ENCODE measurements at places on chromosomes 6 and 20. TPM values are rescaled to one million over a fixed set of nuclear protein-coding genes. Genes with fewer than 3 reads are reported as not detected.

DNA sequence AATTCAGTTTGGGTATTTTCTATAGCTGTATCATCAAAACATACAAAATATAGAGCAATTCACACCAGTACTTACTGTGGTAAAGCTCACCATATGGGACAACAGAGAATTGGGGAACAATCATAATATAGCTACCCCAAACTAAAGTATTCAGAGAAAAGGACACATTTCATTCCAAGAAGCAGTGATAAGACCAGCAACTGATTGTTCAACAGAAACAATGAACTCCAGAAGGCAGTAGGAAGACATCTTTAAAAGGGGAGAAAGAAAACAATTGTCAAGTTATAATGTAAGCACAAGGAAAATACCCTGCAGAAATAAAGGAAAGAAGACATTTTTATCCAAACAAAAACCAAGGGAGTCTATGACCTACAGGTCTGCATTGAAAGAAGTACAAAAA lies 210.9 kb downstream of the ZFAND3 start:
- H3K27me3 ChIP-seq, result no peaks in the 10 kb centered on the region
- DNase-seq, result no peak
- H3K36me3 ChIP-seq, result no peaks in the 10 kb centered on the region
- H3K4me1 ChIP-seq, result peaks cover 53% of the 10 kb centered on the region
- no peak overlapping the region for H3K4me3 ChIP-seq

- DNase-seq, result no peak
- H3K27ac ChIP-seq, result no peak overlapping the region
- no peak overlapping the region for H3K4me3 ChIP-seq
- H3K36me3 ChIP-seq, result no peaks in the 10 kb centered on the region
- H3K27me3 ChIP-seq, result peaks cover 35% of the 10 kb centered on the region
Observed at GRCh38 chr20:45463709-45464108, 5.8 kb upstream of the WFDC2 start.

DNA sequence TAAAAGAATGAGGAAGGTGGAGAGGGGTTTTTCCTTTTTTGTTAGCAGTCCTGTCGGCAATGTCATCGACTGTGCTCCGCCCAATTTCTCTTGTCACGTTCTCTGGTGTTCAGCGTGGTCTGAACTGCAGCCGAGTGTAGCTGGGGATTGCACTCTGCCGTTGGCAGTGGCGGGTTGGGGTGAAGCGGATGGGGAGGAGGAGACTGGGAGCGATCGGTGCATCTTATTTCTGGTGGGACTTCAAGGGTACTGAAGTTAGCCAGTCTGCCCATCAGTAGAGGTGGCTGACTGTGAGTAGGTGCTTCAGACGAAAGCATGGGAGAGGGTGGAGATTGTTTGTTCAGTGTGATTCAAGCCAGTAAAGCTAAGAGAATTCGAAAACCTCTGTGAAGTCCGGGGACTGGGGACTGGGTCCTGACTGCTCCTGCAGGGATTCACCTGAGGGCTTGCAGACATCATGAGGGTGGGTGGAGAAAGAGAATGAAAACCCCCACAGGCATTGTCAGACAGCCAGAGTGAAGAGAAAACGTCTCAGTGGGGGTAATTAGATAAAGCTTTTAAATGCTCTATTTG lies 5.1 kb downstream of the RREB1 start:
- peaks cover 18% of the 10 kb centered on the region for H3K4me1 ChIP-seq
- peak overlapping the region; percentile 21 for H3K4me3 ChIP-seq

DNA sequence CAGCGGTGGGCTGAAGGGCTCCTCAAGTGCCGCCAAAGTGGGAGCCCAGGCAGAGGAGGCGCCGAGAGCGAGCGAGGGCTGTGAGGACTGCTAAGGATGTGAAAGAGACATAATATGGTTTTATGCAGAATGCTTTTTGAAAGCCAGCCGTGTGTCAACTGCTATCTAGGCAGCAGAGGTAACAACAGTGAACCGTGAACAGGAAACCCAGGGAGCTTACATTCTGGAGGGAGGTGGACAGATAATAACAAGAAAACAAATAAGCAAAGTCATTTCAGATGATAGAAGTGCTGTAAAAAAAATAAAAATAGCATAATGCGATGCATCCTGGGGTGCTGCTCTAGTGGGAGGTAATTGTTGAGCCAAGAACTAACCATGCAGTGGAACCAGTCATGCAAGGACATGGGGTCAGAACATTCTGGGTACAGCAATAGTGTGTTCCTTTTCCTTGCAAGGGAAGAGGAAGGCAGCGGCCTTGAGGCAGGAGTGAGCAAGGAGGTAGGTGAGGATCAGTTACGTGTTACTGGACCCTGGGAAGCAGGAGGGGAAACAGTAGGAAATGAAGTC lies 134.4 kb upstream of the TMEM170B start:
- no peak overlapping the region for H3K27ac ChIP-seq
- no peaks in the 10 kb centered on the region for H3K36me3 ChIP-seq
- no peaks in the 10 kb centered on the region for H3K27me3 ChIP-seq
- H3K4me1 ChIP-seq, result peaks cover 8% of the 10 kb centered on the region

GRCh38 chr20:50475681-50476292 lies 34.4 kb upstream of the PTPN1 start:
- H3K4me1 ChIP-seq, result no peaks in the 10 kb centered on the region
- no peak for DNase-seq
- no peak overlapping the region for H3K27ac ChIP-seq
- no peaks in the 10 kb centered on the region for H3K27me3 ChIP-seq

- no peak overlapping the region for H3K4me3 ChIP-seq
- no peaks in the 10 kb centered on the region for H3K36me3 ChIP-seq
- no peaks in the 10 kb centered on the region for H3K27me3 ChIP-seq
- no peak overlapping the region for H3K27ac ChIP-seq
Observed at GRCh38 chr6:104575536-104575935, 284.2 kb downstream of the HACE1 start.

The TLDC2 gene
- total RNA-seq, result 3.8 TPM

DNA sequence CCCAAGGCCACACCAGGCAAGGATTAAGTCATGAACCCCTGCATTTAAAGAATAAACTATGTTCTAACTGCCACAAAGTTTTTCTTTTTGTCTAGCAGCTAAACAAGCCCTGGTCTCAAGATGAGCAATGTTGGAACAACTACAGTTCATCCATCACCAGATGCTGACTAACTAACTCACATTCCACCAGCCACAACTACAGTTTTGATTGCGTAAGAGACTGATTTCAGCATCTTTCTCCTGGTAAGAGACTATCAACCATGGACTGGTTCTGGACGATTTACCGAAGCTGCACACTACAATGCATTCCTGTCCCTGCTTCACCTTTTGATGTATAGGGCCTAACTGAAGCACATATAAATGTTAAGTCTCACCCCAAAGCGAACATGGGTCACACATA lies 43.0 kb downstream of the F13A1 start:
- H3K4me3 ChIP-seq, result no peak overlapping the region
- no peak overlapping the region for H3K27ac ChIP-seq
- no peaks in the 10 kb centered on the region for H3K36me3 ChIP-seq
- H3K4me1 ChIP-seq, result no peaks in the 10 kb centered on the region

- H3K4me1 ChIP-seq, result peaks cover 13% of the 10 kb centered on the region
- H3K36me3 ChIP-seq, result no peaks in the 10 kb centered on the region
- no peak overlapping the region for H3K27ac ChIP-seq
- no peaks in the 10 kb centered on the region for H3K27me3 ChIP-seq
- H3K4me3 ChIP-seq, result no peak overlapping the region
Observed at GRCh38 chr6:40806256-40806864, 219.2 kb upstream of the LRFN2 start.

All from neural progenitor cell (in vitro differentiated cells).